ENCODE measurements at places on chromosomes 5 and 9.

GRCh38 chr9:111298731-111299598 is 31.1 kb downstream of the OR2K2 start:
- DNase-seq: no peak

- DNase-seq: no peak
These were observed 939.7 kb downstream of the NR2F1-AS1 start for GRCh38 chr5:92641031-92641962.

GRCh38 chr5:36495611-36496010 is 110.8 kb upstream of the SLC1A3 start:
- no peak for DNase-seq

DNA sequence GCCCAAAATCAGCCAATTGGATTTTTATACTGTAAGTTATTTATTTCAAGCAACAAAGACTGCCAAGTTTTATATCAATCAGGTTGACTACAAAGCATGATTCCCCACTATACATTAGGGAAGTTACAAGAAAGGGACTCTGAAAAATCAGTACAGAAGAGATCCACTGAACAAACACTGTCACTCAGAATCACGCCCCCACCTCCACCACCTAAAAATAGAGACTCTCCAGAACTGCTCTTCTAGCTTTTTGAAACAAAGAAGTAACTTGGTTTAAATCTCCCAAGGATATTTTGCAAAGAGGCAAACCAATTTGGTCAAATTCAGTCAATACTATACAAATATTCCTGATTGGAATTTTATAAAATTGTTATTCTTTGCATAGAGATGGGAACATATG is 438.0 kb downstream of the HTR1A start:
- no peak for DNase-seq

DNA sequence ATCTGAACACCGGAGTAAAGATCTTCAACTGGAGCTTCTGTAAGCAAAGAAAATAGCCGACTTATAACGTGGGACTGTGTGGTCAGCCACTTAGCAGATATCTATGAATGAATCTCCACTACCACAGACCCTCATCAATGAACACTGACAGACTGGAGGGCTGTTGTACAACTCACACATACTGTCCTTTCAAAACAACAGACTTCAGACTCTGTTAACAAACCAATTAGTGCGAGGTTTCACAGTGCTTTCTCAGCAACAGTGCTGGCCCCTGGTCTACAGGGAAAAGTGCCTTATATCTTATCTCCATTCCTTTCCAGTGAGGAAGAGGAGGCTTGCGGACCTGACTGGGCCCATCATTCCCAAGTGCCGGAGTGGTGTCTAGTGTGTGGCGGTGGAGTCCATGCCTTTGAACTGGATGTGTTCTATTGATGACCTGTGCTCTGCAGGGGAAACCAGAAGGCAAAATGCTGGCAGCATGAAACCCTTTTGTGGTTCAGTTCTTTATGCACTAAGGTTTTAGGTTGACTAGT is 33.8 kb downstream of the TSTD2 start:
- no peak for DNase-seq

DNA sequence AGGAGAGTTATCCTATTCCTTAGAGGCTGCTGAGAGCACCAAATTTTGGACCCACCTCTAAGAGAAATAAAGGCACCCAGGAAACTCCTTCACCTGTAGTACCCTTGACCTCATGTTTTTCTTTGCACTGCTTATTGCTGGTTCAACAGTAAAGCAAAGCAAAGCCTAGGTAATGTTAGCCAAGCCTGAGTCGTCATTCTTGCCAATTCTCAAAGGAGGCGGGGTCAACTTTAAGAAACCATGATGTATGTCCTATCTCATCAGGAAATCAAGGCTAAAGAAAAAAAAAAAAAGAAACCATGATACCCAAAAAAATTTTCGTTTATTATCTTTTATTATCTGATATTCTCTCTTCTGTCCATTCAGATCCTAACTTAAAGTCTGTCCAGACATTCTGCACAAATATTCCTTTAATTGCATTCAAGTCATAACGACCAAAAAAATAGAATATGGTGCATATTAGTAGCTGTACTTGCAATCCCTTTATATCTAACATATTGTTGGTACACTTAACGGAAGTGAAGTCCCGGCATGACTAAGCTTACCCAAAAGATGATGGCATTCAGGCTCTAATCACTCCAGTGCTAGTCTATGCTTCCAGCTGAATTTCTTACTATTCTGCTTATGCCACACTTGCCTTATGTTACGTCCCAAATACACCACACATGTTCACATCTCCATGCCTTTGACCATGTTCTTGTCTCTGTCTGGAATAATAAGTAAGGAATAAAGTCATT is 1.8 kb downstream of the AUH start:
- no peak for DNase-seq

GRCh38 chr5:176353533-176353932 is 8.0 kb downstream of the KIAA1191 start:
- no peak for DNase-seq

- DNase-seq: no peak
These were observed 107.2 kb downstream of the TTLL11 start for GRCh38 chr9:121985792-121986494.

Measured in stimulated activated CD4-positive, alpha-beta T cell treated with anti-CD3 and anti-CD28 coated beads, Interleukin-4, amount 100 ng/mL, for 24 hours (primary cell).